Stimulated activated CD8-positive, alpha-beta memory T cell treated with anti-CD3 and anti-CD28 coated beads, Interleukin-15, amount 100 ng/mL, for 4 hours (primary cell): ENCODE measurements at places on chromosomes 1 and 21.

GRCh38 chr1:184118046-184118445 is 66.5 kb downstream of the TSEN15 start:
- no peak for DNase-seq

DNA sequence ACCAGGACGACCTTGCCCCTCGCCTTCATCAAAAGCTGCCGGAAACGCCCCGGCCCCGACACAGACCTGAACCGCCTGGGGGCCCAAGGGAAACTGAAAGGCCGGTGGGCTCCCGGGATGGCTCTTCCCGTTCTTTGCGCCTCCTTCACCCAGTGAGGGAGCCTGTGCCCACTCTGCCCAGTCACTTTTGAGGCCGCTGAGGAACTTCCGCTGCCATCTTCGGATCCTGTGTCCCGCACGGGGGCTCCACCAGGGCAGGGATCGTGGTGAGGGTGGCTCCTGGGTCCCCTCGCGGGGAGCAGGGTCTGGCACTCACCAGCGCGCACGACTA is 104.0 kb downstream of the PPIAL4G start:
- DNase-seq: no peak

DNA sequence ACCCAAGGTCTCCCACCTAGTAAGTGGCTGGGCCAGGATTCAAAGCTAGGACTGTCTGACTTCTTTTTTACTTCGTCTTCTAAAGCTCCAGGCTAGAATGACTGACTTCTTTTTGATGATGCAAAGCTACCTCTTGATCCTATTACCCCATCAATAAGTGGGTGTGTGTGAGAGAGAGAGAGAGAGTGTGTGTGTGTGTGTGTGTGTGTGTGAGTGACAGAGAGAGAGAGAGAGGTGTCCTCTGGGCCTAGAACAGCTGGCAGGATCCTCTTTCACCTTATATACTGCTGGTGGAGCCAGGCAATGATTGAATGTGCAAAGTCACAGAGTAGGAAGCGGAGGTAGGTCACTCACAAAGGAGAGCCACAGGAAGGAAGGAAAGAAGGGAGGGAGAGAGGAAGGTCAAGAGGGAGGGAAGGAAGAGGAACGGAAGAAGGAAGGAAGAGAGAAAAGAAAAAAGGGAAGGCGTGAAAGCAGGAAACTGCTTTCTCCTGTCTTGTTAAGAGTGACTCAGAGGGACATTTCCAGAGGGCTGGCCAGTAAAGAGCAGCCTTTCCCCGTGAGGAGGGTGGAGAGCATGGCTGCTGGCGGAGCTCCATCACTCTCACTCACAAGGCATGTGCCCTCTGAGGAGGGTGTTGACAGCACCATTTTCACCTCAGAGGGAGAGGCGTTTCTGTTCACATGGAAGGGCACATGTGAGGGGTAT is 68.9 kb downstream of the CDC7 start:
- DNase-seq: no peak

GRCh38 chr1:13725714-13726175 is 25.8 kb downstream of the PRDM2 start:
- DNase-seq: peak; percentile 6

DNA sequence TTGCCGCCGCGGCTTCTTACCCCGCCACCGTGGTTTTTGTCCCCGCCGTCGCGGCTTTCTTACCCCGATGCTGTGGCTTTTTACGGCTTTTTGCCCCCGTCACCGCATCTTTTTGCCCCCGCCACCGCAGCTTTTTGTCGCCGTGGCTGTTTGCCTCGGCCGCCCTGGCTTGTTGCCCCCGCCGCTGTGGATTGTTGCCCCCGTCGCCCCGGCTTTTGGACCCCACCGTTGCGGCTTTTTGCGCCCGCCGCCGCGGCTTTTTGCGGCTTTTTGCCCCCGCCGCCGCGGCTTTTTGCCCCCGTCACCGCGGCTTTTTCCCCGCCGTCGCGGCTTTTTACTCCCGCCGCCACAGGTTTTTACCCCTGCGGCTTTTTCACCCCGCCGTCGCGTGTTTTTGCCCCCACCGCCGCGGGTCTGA is 3934.3 kb downstream of the SRGAP2C start:
- no peak for DNase-seq

GRCh38 chr21:26935977-26936376 is 30.9 kb downstream of the ADAMTS5 start:
- DNase-seq: no peak

GRCh38 chr1:1199961-1200875 is 6.2 kb downstream of the TNFRSF18 start:
- no peak for DNase-seq

DNA sequence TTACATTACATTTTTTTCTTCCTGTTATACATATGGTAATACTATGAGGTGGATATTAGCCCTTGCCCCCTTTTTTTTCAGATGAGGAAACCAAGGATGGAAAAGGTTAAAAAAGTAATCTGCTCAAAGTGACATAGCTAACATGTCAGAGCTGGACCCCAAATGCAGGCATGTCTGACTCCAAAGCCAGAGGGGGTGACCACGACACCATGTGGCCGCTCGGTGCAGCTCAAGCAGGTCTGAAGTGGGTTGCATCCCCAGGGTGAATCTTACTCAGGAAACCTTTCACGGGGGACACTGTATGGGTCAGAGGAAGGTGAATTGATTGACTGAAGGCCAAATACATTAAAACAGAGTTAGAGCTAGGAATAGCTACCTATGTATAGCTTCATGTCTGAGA is 34.8 kb downstream of the CD34 start:
- no peak for DNase-seq

GRCh38 chr1:98179151-98179773 is 258.4 kb upstream of the DPYD start:
- DNase-seq: no peak

- no peak for DNase-seq
Observed at GRCh38 chr1:164557270-164557669, 1.7 kb upstream of the PBX1 start.

GRCh38 chr1:14672005-14672404 is 73.5 kb downstream of the KAZN start:
- no peak for DNase-seq

DNA sequence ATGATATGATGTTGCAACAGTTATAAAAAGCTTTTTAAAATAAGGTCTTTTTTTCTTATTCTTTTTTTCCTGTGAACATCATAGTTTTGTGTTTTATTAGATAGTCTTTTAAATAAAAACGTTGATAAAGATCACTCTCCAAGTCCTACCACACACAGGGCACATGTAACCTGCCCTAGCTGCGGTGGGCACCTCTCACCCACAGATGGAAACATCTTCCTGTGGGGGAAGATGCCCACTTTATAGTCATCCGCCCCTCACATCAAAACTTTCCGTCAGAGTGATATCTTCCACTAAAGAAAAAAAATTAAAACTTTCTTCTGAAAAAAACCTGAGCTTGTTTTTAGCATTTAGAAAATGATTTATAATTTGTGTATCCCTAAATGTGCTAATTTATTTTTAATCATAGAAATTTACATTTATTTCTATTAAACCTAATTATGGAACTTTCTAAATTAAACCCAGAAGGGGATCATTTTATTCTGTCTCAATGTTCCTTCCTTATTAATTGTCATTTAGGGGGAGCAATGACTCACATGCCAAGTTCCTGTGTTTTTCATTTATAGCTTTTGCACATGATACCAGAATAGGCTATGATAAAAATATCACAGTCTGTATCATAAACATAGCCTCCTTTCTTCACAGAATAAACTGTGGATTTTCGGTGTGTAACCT is 24.7 kb downstream of the TNFRSF9 start:
- peak; percentile 69 for DNase-seq

DNA sequence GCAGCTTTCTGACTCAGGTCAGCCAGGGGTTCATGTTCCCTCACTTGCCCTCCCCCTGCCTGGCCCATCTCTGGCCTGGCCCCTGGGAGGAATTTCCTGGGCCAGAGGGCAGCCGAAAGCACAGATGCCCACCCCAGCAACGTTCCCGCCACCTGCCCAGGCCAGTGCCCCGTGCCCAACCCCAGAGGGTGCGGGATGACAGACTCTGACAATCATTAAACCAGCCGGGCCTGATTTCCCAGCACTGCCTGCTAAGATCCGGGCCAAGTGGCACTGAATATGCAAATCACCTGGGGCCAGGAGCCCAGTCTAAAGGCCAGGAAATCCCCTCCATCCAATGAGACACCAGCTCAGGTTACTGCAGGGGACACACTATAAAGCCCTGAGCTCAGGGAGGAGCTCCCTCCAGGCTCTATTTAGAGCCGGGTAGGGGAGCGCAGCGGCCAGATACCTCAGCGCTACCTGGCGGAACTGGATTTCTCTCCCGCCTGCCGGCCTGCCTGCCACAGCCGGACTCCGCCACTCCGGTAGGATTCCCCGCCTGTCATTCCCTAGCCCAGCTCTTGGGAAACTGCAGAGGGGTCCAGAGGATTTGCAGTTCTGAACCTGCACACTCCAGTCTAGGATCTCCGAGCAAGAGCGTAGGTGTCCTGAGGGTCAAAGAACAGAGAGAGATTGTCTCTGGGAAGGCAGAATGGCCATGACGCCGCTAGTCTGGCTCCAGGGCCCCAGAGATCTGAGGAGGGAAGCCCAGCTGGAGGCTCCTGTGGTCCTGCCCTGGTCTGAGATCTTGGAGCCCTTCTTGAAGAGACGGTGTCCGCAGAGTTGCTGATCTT is at the start of gene ELF3:
ELF3 (plus strand) TSS at position 408 of the 836 bp plus-strand sequence. CDS start 550 bp downstream, outside the sequence.
- no peak for DNase-seq

DNA sequence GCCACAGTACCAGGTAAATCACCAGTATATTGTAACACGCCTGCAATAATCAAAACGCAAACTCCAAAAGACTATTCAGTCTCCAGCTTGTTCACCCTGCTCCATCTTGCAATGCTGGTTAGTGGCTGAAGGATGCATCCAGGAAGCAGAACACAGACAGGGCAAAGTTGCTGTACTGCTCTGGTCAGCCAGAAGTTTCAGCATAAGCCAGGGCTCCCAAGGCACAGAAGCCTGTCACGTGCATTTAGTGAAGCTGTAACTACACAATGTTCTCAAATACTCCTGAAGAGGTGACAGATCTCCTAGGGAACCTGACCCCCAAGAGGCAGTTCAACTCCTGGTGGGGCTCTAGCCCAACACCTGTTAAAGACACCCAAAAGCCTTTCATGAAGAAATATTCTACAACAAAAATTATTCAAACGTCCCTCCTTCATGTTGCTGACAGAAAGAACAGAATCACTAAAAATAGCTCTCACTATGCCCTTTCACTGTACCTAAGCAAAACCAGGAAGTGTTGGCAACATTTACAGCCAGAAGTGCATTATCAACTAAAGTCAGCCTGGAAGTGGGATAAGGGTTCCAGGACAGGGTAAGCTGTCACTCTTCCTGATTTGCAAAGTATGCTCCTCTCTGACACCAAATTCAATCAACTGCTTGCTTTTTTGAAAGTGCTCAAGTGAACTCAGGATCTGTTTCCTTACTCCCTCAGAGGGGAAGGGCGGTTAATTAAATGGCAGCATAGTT is 52.1 kb downstream of the SLC35D1 start:
- no peak for DNase-seq

- no peak for DNase-seq
Observed at GRCh38 chr1:158794247-158794646, 13.2 kb upstream of the OR6N2 start.

GRCh38 chr1:39410915-39411436 is 80.5 kb upstream of the BMP8A start:
- DNase-seq: peak; percentile 17

DNA sequence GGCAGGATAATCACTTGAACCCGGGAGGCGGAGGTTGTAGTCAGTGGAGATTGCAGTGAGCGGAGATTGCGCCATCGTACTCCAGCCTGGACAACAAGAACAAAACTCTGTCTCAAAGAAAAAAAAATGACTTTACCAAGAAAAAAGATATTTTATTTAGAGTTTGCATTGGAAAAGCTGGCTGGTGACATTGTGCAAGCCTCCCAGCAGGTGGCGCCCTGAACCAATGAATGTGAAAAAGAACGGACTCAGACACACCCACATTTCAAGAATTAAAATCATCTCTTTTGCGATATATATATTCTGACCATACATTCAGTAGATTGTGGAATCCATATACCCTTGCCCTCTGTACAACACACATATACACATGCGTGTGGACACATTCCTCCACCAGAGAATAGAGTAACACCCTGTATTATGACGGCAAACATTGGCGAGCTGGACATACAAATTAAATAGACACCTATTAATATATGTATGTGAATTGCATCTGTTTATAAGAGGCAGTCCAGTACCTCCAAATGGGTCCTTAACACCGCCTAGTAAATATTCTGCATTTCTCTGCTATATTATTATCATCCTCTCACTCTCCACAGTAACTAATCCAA is 39.0 kb upstream of the CADM3 start:
- peak; percentile 30 for DNase-seq

- DNase-seq: no peak
Observed at GRCh38 chr21:45388611-45389296, 16.2 kb upstream of the COL18A1 start.

DNA sequence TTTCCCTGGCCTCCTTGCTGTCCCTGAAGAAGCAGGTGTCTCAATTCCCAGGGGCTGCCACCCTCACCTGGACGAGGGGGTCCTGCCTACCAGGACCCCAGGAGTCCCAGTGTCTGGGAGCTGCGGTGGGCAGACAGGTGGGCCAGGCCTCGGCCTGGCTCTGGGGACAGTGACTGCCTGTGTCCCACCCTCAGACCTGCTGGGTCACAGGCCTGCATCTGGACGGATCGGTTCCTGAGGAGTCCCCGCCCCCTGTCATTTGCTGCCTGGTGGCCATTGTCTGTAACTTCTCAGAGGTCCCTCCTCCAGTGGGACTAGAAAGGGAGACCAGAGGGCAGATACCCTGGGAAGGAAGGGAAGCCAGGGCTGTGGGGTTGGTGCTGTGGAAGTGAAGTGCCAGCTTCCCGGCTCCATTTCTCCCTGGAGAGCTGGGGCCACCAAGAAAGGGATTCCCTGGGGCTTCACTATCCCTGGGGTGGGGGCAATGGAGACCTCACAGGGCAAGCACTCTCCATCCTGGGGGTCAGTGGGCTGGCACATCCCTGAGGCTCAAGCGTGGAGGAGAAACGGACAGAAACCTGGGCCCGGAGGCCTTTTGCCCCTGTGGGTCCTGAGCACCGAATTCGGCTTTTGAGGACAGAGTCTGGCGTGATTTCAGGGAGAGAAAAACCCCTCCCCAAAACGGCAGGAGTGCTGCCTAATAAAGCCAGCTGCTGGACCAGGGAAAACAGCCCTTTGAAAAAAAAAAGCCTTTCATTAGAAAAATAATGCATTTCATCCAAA is 157.3 kb downstream of the PEX14 start:
- no peak for DNase-seq

DNA sequence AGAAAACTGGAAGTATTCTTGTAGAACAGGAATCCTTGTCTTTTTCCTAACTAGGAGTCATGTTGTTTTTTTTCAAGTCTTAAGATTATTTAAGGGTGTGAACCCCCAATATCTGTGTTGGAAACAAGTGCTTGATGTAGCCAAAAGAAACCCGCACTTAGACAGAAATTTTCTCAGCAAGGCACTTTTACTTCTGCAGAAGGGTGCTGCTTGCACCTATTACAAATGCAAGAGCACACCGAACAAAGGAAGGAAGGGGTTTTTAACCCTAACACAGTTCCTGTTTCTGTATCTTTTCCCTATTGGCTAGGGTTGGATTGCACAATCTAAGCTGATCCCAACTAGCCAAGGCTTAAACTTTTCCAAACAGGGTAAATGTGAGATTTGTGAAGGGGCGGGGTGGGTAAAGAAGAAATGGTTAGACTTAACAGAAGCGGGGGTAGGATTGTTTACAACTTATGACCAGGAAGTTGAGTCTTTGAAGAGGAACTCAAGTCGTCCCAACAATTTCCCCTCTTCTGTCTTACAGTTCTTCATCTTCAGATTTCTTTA is 75.1 kb downstream of the ZFYVE9 start:
- DNase-seq: no peak
